ENCODE measurements at places on chromosomes 3 and 15. TPM values are rescaled to one million over a fixed set of nuclear protein-coding genes. Genes with fewer than 3 reads are reported as not detected.

LDHAL6B gene
- not detected for polyA plus RNA-seq

MYL3 gene
- polyA plus RNA-seq = 2.9 TPM

TTLL13 gene
- 0.33 TPM for polyA plus RNA-seq

IL20RB gene
- 0.39 TPM for polyA plus RNA-seq

CKMT1B gene
- 1.1 TPM for polyA plus RNA-seq

SPSB4 gene
- 0.07 TPM for polyA plus RNA-seq

C3orf22 gene
- polyA plus RNA-seq = 0.04 TPM

SEMA3F gene
- polyA plus RNA-seq = 3.5 TPM

PLCL2 gene
- 12.6 TPM for polyA plus RNA-seq

GOLGA6A gene
- not detected for polyA plus RNA-seq

RTP1 gene
- not detected for polyA plus RNA-seq

CCR9 gene
- not detected for polyA plus RNA-seq

EEF1AKMT4 gene
- polyA plus RNA-seq = 0.87 TPM

PYGO1 gene
- 8.6 TPM for polyA plus RNA-seq

IGF2BP2 gene
- polyA plus RNA-seq = 6.8 TPM

PAQR5 gene
- polyA plus RNA-seq = 0.48 TPM

FSIP1 gene
- polyA plus RNA-seq = 0.13 TPM

LRIG1 gene
- 64.8 TPM for polyA plus RNA-seq

BTLA gene
- 0.38 TPM for polyA plus RNA-seq

PAQR9 gene
- polyA plus RNA-seq = 0.07 TPM

THPO gene
- polyA plus RNA-seq = 0.98 TPM

ALDH1L1 gene
- polyA plus RNA-seq = 45.1 TPM
